Activated CD4-positive, alpha-beta memory T cell treated with anti-CD3 and anti-CD28 coated beads for 36 hours (primary cell): ENCODE measurements at places on chromosomes 11 and 22.

DNA sequence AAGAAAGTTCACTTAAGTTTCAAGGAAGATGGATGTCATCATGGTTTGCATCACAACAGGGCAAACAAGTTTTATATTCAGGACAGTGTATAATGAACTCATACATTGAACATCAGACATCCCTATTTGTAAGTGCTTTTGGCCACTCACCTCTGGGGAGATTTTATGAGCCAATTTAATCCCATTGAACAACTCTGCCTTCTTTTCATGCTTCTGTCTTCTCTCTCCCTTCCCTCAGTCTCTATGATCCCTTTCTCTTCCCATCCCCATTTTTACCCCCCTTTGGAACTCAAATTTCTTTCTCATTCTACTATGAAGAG is 234.3 kb upstream of the POU2AF2 start:
- no peak overlapping the region for H3K27ac ChIP-seq
- peaks cover 8% of the 10 kb centered on the region for H3K27me3 ChIP-seq
- DNase-seq, result no peak

GRCh38 chr11:13672576-13673210 is 4.2 kb downstream of the FAR1 start:
- peaks cover 46% of the 10 kb centered on the region for H3K4me1 ChIP-seq
- H3K4me3 ChIP-seq, result no peak overlapping the region
- no peak for DNase-seq
- no peaks in the 10 kb centered on the region for H3K27me3 ChIP-seq
- H3K36me3 ChIP-seq, result peaks cover 12% of the 10 kb centered on the region

DNA sequence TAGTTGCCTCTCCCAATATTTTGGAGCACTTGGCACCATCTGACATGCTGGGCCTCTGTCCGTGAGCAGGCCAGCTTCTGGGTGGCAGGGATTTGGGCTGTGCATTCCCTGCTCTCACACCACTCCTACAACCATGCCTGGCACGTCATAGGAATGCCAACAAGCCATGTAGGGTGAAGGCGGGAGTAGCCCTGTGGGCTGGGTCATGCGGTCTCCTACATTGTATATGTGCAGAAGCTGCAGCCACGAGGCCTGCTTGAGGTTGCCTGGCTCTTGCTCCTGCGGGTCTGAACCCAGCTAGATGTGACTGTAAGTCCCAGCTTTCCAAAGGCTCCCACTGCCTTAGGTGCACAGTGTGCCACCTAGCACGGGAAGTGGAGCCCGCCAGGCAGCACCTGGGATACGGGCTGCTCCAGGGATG is 14.5 kb downstream of the MYEOV start:
- no peaks in the 10 kb centered on the region for H3K36me3 ChIP-seq
- H3K27me3 ChIP-seq, result no peaks in the 10 kb centered on the region
- H3K27ac ChIP-seq, result no peak overlapping the region
- H3K4me3 ChIP-seq, result no peak overlapping the region
- no peak for DNase-seq

GRCh38 chr11:4664786-4665185 is 21.0 kb downstream of the OR51E1 start:
- DNase-seq, result no peak
- H3K27me3 ChIP-seq, result peaks cover 9% of the 10 kb centered on the region
- no peak overlapping the region for H3K4me3 ChIP-seq
- no peaks in the 10 kb centered on the region for H3K36me3 ChIP-seq
- H3K4me1 ChIP-seq, result no peaks in the 10 kb centered on the region

- H3K4me1 ChIP-seq, result peaks cover 24% of the 10 kb centered on the region
- DNase-seq, result no peak
- H3K27me3 ChIP-seq, result no peaks in the 10 kb centered on the region
- H3K4me3 ChIP-seq, result peak overlapping the region; percentile 92
- peak overlapping the region; percentile 82 for H3K27ac ChIP-seq
- peaks cover 26% of the 10 kb centered on the region for H3K36me3 ChIP-seq
Measured at GRCh38 chr11:111871693-111872161, 346 bp upstream of the ALG9 start.

GRCh38 chr11:71251761-71252268 is 562 bp downstream of the SHANK2 start:
- no peak overlapping the region for H3K4me3 ChIP-seq
- H3K36me3 ChIP-seq, result no peaks in the 10 kb centered on the region
- H3K27me3 ChIP-seq, result peaks cover 47% of the 10 kb centered on the region

DNA sequence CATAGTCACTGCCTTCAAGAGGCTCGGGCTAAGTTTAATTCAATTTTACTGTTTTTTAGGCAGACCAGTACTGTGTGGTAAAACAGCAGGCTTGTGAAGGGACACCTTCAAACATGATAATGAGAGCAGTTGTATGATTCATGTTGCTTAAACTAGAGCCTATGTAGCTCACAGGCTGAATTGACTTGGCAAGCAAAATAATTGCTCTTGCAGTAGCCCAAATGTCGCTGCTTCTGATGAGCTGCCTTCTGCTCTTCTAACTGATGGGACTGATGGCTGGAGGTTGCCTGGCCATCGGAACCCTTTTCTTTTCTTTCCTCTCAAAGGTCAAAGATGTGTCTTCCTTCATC is 137.6 kb downstream of the MAML2 start:
- H3K4me3 ChIP-seq, result peak overlapping the region; percentile 49
- no peaks in the 10 kb centered on the region for H3K27me3 ChIP-seq
- H3K36me3 ChIP-seq, result peaks cover 19% of the 10 kb centered on the region
- H3K4me1 ChIP-seq, result peaks cover 81% of the 10 kb centered on the region
- peak; percentile 46 for DNase-seq
- peak overlapping the region; percentile 91 for H3K27ac ChIP-seq

- H3K27ac ChIP-seq, result no peak overlapping the region
- no peaks in the 10 kb centered on the region for H3K36me3 ChIP-seq
- H3K4me3 ChIP-seq, result no peak overlapping the region
Measured at GRCh38 chr11:36035454-36035853, 91.6 kb downstream of the LDLRAD3 start.

DNA sequence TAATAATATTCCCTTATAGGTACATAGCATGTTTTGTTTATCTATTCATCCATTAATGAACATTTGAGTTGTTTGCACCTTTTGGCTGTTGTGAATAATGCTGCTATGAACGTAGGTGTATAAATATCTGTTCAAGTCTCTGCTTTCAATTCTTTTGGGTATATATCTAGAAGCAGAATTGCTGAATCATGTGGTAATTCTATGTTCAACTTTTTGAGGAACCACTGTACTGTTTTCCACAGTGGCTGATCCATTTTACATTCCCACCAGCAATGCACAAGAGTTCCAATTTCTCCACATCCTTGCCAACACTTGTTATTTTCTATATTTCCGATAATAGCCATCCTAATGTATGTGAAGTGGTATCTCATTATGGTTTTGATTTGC is 51.2 kb upstream of the CWF19L2 start:
- H3K27me3 ChIP-seq, result no peaks in the 10 kb centered on the region
- no peak overlapping the region for H3K4me3 ChIP-seq
- no peak for DNase-seq
- H3K36me3 ChIP-seq, result peaks cover 41% of the 10 kb centered on the region

DNA sequence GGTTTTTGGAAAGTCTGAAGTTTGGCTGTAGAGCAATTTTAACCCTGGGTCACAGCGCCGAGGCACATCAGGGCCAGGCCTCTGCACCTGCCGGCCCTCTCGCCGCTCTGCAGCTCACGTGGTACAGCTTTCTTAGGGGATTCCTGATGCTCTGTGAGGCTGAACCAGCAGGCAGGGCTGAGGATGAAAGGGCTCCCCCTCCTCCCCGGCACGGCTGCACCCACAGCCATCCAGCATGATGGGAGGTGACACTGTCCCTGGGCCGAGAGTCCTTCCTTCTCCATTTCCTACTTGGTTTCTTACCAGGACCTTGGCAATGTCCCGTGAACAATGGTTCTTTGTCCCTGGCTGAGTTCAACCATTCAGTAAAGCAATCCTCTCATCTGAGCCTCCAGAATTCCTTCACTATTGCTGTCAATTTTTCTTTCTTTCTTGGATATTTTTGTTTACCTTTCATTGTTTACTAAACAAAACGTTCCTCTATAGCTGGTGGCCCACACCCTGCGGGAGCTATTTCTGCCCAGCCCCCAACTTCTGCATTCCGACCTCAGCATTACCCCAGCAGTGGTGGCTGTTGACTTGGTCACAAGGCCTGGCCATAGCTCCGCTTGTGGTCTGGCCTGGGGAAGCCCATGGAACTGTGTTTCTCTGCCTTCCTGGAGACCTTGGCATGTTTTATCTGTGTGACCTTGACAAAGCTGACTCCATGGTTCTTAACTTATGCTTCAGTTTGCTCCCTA is 172.8 kb upstream of the B3GAT1 start:
- no peaks in the 10 kb centered on the region for H3K36me3 ChIP-seq
- H3K4me3 ChIP-seq, result no peak overlapping the region
- no peak for DNase-seq
- H3K27ac ChIP-seq, result no peak overlapping the region
- peaks cover 20% of the 10 kb centered on the region for H3K27me3 ChIP-seq

DNA sequence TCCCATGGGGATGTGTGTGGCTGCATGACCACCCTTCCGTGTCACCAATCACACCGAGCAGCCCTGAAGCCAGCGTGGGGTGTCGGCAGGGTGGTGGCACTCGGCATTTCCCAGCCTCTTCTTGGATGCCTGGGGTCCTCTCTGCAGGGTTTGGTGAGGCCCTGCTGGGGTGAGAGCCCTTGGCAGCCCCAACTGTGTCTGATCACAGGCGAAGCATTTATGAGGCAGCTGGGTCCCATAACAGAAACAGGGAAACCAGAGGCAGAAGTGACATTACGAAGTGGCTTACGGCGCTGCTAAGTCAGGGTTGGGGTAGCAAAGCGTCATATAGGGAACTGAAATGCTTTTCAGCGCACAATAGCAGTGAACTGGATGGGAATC is 92.3 kb upstream of the SEPTIN5 start:
- peaks cover 3% of the 10 kb centered on the region for H3K27me3 ChIP-seq
- no peak overlapping the region for H3K4me3 ChIP-seq
- peaks cover 8% of the 10 kb centered on the region for H3K4me1 ChIP-seq
- no peak for DNase-seq

DNA sequence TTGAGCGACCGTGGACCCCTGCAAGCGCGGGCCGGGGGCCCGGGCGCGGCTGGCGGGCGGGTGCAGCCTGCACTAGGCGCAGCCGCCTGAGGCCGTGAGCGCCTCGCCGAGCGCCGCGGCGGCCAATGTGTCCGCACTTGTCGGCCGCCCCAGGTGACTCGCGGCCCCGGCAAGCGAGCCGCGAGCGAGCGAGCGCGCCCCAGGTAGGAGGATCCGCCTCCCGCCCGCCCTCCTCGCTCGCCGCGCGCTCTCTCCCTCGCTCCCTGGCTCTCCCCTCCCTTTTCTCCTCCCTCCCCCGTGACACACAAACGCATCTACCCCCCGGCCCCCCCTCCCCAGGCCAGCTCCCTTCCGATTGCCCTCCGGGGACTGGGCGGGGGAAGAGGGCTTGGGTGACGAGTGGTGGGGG is at the start of gene WNT7B:
Gene WNT7B, minus strand, starts transcription at position 160 of the 409 bp plus-strand sequence. CDS start 408 bp downstream, outside the sequence.
- H3K36me3 ChIP-seq, result no peaks in the 10 kb centered on the region
- H3K4me3 ChIP-seq, result peak within 1 kb of the TSS; percentile 42
- peaks cover 13% of the 10 kb centered on the region for H3K4me1 ChIP-seq
- H3K27me3 ChIP-seq, result peaks cover 40% of the 10 kb centered on the region

DNA sequence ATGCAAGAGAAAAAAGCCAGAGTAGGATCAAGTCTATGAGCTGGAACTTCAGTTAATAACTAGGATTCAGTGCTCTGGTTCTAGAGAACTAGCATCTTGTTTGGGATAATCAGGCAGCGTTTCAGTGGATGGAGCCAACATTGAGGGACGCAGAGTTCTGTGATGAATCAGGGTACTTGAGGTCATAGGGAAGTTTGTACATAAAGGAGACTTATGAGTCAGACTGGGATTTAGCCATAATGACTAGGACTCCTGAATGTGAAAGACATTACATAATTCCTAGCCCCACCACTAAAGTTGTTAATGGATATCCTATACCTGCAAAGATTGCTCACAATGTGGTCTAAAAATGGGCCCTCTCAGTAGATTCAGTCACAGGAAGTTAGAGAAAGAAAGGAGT is 6.8 kb downstream of the SLN start:
- DNase-seq, result no peak
- peaks cover 16% of the 10 kb centered on the region for H3K27me3 ChIP-seq
- H3K27ac ChIP-seq, result no peak overlapping the region
- H3K36me3 ChIP-seq, result no peaks in the 10 kb centered on the region
- H3K4me1 ChIP-seq, result no peaks in the 10 kb centered on the region
- H3K4me3 ChIP-seq, result no peak overlapping the region

DNA sequence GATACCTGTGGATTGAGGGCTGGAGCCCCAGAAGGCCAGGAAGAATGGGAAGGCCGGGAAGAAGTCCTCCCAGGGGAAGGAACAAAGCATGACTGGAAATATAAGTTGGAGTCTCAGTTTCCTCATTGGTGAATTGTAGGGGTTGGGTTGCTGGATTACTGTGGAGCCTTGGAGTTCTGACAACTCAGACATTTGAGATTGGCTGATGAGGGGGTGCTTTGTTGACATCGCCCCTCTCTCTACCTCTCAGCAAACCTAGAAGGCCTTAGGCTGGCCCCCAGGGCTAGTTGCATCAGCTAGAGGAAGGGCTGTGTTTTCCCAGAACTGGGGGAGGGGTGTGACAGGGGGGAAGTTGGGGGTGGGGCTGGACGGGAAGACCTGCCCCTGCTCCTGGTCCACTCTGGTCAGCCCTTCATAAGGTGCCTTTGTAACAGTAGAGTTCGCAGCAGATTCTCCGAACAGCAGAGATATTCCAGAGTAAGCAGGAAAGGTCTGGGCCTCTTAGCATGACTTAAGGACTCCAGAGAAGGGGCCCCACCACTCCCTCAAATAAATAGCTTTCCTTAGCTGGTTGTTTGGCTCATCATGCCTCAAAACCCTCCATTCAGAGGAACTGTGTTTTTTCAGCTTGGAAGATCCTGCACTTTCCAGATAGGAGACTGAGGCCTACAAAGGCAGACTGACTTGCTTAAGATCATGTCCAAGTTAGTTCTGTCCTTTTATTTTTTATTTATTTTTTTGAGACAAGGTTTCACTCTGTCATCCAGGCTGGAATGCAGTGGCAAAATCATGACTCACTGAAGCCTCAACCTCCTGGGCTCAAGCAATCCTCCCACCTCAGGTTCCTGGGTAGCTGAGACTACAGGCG is 12.5 kb upstream of the THRSP start:
- H3K4me1 ChIP-seq, result peaks cover 7% of the 10 kb centered on the region
- no peaks in the 10 kb centered on the region for H3K27me3 ChIP-seq
- no peak for DNase-seq
- no peak overlapping the region for H3K4me3 ChIP-seq
- H3K27ac ChIP-seq, result no peak overlapping the region

DNA sequence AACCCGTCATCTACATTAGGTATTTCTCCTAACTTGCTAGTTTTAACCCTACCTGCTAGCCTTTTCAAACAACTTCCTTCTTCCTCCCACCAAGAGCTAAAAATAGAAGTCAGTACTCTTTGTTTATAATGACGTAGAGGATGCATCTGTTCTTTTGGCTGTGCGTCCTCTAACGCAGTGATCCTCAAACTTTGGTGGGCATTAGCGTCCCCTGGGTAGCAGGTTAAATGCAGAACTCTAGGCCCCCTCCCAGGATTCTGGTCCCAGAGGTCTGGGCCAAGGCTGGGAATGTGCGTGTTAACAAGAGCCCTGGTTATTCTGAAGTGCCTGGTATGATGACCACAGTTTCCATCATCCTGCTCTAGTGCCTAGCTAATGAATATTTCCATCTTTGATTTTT is 67.6 kb downstream of the BARX2 start:
- H3K27me3 ChIP-seq, result peaks cover 16% of the 10 kb centered on the region
- no peak overlapping the region for H3K4me3 ChIP-seq
- no peak for DNase-seq
- H3K4me1 ChIP-seq, result peaks cover 8% of the 10 kb centered on the region
